HCT116 (cell line): ENCODE measurements at places on chromosomes 7 and 10. TPM values are rescaled to one million over a fixed set of nuclear protein-coding genes. Genes with fewer than 3 reads are reported as not detected.

GRCh38 chr10:50432211-50433009 lies 181.1 kb upstream of the ASAH2 start:
- DNase-seq, result no peak
- no peaks in the 10 kb centered on the region for H3K36me3 ChIP-seq
- H3K4me3 ChIP-seq, result no peak overlapping the region
- H3K4me1 ChIP-seq, result no peaks in the 10 kb centered on the region
- no peaks in the 10 kb centered on the region for H3K27me3 ChIP-seq
- H3K27ac ChIP-seq, result no peak overlapping the region

DNA sequence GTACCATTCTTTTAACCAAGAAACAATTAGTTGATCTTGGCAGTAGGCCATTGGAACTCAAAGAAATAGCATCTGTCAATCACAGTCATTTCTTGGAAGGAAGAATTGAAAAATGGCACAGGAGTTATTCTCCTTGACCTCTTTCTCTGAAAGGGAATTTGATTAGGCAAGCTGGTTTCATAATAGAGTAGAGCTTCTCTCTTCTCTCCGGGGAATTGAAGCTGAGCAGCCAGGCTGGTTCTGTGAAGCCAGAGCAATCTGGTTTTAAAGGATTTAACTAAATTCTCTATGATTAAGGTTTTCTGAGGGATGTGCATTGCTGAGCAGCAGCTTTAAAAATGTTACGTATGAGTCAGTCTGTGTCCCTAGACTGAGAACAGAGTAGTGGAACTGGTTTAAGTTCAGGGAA lies 70.2 kb downstream of the AHCYL2 start:
- no peaks in the 10 kb centered on the region for H3K36me3 ChIP-seq
- no peak overlapping the region for H3K4me3 ChIP-seq
- no peak for DNase-seq
- H3K27me3 ChIP-seq, result no peaks in the 10 kb centered on the region
- H3K4me1 ChIP-seq, result peaks cover 4% of the 10 kb centered on the region; the same call in 1 of the 2 replicates
- H3K27ac ChIP-seq, result no peak overlapping the region

Gene HTR5A
- total RNA-seq, result not detected

GRCh38 chr7:480531-481218 lies 39.0 kb downstream of the PDGFA start:
- no peak for DNase-seq
- no peak overlapping the region for H3K27ac ChIP-seq
- no peak overlapping the region for H3K4me3 ChIP-seq
- no peaks in the 10 kb centered on the region for H3K36me3 ChIP-seq
- peaks cover 6% of the 10 kb centered on the region; the same call in 1 of the 2 replicates for H3K27me3 ChIP-seq

DNA sequence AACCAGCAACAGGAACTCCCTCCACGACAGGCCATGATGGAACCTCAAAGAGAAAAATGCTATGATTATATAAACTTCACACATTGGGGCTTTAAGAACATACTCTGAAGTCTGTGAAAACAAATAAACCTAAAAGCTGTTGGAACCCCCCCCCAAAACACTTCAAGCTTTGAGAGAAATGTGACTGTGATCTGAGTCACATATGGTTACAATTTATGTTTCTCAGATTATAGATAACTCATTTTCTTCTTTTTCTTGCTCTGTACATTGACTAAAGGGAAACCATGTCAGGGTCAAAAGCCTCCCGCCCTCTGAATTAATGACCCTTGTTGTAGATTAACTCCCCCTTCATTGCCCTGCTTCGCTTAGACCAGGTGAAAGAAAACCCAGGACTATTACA lies 15.8 kb downstream of the VOPP1 start:
- no peak for DNase-seq
- H3K4me3 ChIP-seq, result no peak overlapping the region
- H3K4me1 ChIP-seq, result peaks cover 10% of the 10 kb centered on the region; the same call in 1 of the 2 replicates

Gene ACSM6
- not detected for total RNA-seq
